ENCODE measurements at places on chromosomes 16 and 17.

GRCh38 chr16:59567496-59567895 is 833.4 kb upstream of the GOT2 start:
- DNase-seq: no peak

DNA sequence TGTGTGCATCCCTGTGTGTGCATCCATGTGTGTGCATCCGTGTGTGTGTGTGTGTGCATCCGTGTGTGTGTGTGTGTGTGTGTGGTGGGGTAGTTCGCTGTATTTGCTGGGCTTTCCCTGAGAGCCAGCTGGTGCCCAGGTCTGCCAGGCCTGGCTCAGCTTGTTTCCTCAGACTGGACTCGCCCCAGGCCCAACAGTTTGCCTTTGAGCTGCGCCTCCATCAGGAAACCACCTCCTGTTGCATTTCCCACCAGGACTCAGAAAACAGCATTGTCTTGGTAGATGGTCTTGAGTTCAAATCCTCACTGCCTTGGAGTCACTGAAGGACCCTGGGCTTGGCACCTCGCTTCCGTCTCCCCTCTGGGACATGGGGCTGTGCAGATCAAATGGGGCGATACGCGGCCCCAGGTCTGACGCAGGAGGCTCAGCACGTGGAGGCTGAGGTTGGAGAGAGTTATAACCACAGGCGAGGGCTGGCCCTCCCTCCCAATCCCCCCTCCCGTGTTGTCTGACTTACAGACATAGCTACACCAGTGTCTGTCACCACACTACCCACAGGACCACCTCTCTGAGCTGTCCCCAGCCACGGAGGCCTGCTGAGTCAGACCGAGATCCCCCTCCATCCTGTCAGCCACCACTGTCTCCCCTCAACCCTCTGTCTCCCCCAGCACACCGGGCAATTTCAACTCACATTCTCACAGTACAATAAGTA is 4.7 kb downstream of the ITGAE start:
- no peak for DNase-seq

- DNase-seq: no peak
Measured at GRCh38 chr16:11556945-11557720, 29.6 kb downstream of the LITAF start.

- no peak for DNase-seq
Measured at GRCh38 chr17:1606352-1606985, 22.2 kb downstream of the SLC43A2 start.

DNA sequence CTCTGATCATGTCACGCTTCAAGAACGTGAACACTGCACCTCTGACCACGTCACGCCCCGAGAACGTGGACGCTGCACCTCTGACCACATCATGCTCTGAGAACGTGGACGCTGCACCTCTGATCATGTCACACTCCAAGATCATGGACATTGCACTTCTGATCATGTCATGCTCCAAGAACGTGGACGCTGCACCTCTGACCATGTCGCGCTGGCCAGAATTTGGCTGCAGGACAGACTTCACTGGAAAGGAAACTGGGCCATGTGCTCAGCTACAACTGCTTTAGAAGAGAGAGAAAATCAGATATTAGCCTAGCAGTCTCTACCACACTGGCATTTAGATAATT is 182.7 kb downstream of the RPTOR start:
- no peak for DNase-seq

DNA sequence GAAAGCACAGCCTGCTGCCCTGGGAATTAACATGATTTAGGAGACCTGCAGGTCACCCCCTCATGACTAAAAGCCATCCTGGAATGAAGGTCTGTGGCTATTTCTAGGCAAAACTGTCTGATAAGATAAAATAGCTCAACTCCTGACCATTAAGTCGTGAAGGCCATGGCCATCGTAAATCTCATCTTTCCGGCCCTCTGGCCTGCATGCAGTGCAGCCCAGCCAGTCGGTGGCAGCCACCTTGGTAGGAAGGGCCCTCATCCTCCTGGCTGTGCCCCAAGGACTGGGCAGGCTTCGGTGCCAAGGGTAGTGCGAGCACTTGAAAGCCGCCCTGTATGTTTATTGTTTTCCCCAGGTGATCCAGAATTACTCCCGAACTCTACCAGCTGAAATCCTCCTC is 18.2 kb upstream of the MEOX1 start:
- DNase-seq: no peak

DNA sequence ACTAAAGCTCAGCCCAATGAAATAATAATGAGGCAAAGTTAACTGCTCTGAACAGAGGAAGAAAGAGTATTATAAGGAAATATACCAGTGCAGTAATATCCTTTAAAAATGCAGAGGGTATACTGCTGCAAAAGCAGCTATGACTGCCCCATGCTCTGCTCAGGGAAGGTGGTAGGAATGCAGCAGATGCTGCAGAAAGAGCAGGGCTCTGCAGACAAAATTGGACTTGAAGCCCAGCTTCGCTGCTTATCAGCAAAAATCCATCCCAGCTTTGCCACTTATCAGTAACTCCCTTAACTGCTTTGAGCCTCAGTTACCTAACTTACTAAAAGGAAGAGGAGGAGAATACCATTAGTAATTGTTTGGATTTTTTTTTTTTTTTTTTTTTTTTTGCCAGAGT is 533.8 kb upstream of the CDH5 start:
- DNase-seq: no peak

DNA sequence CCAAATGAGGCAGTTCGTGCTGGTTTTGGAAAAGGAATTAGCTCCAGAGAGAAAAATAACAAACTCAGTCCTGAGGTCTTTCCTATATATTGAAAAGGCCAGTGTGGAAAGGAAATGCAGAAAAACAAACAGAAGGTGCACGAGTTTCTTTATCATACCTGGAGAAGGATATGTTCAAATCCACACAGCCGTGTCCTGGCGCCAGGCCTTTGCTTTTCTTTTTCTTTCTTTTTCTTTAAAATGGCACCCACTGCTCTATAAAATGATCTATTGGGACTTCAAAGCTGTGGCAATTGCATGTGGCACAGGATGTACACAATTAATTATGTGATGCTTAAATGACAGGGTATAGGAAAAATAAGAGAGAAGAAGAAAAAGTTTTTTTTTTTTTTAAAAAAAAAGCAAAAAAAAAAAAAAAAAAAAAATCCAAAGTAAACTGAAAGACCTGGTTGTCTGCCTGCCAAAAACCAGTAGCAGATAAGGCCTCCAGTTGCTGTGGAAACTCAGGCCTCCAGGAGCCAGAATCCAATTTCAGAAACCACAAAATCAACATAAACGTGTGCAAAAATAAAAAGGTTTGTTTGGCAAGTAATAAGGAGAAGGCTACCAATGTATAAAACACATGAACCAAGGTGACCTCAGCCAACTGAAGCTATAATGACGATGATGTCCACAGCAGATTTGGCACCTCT is 957.6 kb upstream of the SOX9 start:
- DNase-seq: no peak

- no peak for DNase-seq
Measured at GRCh38 chr16:20765732-20766131, 1.9 kb downstream of the ACSM3 start.

DNA sequence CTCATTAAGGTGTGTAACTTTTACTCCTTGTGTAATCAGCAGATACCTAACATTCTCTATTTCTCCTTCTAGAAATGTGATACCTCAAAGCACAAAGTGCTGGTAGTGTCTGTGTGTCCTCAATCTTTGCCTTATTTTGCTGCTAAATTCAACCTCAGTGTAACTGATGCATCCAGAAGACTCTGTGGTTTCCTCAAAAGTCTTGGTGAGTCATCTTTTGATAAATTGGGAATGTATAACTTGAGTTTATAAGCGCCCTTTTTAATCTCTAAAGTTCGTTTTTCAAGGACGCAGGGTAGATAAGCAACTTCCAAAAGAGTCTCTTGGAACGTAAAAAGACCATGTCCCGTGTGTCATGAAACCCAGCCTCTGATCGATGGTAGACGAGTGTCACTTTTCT is 10.2 kb downstream of the NARF start:
- DNase-seq: no peak

Measured in fibroblast of mammary gland (primary cell).